ENCODE measurements at places on chromosomes 5 and 9.

GRCh38 chr5:79932510-79933504 lies 58.3 kb downstream of the MTX3 start:
- no peak for DNase-seq

- DNase-seq: no peak
Observed at GRCh38 chr5:9540791-9541190, 5.1 kb downstream of the SEMA5A start.

DNA sequence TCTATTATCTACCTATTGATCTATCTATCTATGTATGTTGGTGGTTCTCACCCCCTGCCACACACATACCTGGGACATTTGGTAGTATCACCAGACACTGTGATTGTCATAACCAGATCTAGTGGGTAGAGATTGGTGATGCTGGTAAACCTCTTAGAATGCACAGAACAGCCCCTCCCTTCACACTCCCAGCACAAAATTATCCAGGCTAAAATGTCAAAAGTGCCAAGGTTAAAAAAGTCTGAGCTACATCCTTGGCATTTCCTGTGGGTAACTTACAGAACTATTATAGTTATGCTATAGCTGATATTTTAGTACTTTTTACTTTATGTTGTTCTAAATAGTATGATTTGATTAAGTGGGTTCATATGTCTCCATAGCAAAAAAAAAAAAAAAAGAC lies 151.0 kb downstream of the FER start:
- no peak for DNase-seq

GRCh38 chr5:95673081-95673480 lies 9.7 kb downstream of the SPATA9 start:
- DNase-seq: no peak

- no peak for DNase-seq
Observed at GRCh38 chr5:127296321-127296720, 5.7 kb downstream of the MEGF10 start.

DNA sequence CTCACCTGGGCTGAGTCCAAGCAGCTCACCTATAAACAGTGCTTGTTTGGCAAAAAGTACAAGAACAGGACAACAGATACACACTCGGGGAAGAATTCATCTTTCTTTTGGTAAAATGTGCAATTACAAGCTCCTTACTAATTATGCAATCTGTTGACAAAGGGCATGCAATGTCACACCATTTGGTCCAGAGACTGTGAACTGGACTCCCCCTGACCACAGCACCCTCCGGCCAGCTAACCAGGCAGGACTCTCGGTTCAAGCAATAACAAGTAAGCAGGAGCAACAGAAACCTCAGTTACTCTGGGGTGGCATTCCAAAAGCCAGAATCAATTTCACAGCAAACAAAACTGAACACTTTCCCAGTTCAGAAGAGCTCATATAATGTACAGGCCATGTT lies 113.8 kb downstream of the GNAQ start:
- DNase-seq: no peak

- DNase-seq: no peak
Observed at GRCh38 chr5:30607301-30607894, 586.1 kb upstream of the CDH6 start.

All from activated CD8-positive, alpha-beta memory T cell treated with anti-CD3 and anti-CD28 coated beads for 1 hour (primary cell).